Eye (tissue), 1 donor: ENCODE measurements at places on chromosomes 5 and 9.

DNA sequence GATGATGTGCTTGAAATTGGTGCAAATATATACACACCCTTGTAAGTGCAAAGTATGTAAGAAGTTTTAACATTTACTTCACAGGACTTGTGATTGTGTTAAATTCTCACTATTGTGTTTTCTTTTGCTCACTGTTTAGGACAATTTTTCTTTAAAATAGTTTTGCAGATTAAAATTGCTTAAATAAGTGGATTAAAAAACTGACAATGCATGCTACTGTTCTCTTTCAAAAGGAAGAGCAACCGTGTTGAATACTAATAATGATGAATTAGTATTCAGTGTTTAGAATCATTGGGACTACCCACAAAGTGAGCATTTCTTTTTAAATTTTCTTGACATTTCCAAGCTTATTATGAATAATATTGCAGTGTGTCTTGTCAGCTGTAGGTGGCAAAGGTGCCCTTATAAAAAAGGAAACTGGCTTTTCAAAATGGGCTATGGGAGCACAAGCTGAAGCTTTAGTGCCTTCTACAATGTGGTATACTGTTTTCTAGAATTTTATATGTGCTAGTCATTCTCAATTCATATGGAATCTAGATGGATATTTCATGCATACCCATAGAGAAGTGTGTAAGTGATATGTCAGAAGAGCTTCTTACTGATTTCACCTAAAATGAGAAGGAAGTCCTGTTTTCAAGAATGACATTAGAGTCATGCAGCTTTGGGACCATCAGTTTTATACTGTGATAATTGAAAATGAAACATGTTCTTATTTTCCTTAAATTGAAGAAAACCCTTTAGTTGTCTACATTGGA lies 35.4 kb downstream of the SREK1 start:
- no peak for DNase-seq

- peak; percentile 24 for DNase-seq
Observed at GRCh38 chr9:21015129-21015815, 16.2 kb downstream of the HACD4 start.

DNA sequence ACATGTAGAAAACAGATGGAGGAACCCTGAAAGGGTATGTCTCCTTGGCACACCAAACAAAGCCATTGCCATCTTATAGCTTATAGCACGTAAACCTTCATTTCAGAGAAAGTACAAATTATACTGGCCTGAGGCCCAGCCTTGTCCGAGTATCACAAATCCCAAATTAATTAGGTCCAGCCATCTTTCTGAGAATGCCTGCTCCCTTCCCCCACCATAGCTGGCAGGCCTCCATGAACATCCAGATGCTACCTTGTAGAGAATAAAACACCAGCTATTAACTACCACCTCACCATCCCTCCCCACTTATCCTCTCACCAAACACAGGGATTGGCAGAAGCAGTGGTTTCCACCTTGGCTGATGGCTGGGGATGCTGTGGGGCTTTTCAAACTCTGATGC lies 224.0 kb downstream of the SPOCK1 start:
- DNase-seq, result no peak

GRCh38 chr5:120808135-120808534 lies 344.0 kb downstream of the PRR16 start:
- no peak for DNase-seq

DNA sequence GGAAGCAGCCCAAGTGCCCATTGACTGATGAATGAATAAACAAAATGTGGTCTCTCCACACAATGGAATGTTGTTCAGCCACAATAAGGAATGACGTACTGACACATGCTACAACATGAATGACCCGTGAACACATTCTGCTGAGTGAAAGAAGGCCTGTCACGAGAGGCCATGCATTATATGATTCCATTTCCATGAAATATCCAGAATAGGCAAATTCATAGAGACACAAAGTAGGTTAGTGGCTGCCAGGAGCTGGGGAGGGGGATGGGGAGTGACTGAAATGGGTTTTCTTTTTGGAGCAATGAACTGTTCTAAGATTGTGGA lies 41.4 kb downstream of the BICD2 start:
- no peak for DNase-seq

DNA sequence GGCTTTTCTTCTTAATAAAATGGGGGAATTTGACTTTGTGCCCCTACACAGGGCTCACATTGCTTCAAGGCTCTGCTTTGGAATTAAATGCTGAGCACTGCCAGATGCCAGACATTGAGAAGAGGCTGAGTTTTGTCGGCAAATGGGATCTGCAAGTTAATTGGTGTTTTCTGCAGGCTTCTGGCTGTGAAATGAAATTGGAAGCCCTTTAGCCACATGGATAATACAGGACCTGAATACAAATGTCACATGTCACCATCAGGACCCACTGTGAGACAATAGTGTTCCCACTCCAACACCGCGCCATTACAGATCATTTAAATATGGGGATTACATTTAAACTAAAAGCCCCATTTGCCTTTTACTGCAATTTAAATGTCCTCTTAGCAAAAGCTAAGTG lies 164.4 kb downstream of the ZSWIM6 start:
- DNase-seq, result peak; percentile 70

GRCh38 chr5:172361566-172362238 lies 78.1 kb upstream of the UBTD2 start:
- peak; percentile 12 for DNase-seq

GRCh38 chr5:42250-42649 lies 49.7 kb upstream of the PLEKHG4B start:
- DNase-seq, result peak; percentile 43

DNA sequence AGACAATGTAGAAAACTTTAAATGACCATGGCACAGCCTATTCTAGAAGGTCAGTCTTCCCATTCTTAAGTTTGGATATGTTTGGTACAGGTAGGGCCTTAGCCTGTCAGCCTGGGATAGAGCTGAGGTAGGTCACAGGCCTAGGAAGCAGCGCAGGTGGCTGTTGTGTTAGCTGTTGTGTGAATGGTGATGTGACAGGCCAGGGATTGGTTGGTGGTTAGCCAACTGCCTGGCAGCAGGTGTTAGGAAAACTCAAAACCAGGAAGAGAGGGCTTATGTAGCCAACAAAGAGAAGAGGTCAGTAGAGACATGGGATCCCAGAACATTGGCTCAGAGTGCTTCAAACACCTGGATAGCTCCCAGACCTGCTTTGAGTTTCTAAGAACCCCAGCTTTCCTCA lies 84.2 kb downstream of the FBXO38 start:
- no peak for DNase-seq

- DNase-seq, result no peak
Observed at GRCh38 chr9:129175515-129175824, 2.6 kb downstream of the IER5L start.

DNA sequence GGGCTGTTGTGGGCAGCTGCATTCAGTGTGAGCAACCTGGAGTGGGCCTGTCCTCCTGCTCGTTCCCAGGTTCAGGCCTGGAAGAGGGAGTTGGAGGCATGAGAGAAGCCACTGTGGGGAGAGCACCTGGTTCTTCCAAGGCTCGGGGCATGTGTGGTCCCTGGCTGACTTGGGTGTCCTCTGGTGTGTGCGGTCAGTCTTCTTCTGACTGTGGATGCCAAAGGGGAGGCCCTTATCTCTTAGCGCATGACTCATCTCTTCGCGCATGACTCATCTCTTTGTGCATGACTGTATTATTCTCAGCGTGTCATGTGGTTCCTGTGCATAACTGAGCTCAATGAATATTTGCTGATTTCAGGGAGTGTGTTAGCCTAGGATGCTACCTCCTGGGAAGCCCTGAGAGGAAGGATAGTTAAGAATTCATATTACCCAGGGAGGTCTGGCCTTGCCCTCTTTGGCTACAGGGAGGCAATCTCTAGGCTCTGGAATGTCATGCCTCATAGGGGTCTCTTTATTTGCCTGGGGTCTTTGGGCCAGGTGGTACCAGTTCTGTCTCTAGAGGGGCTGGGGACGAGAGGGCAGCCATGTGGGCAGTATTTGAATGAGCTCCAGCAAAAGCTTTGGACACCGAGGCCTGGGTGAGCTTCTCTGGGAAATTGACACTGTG lies 188.7 kb downstream of the HSPA4 start:
- no peak for DNase-seq

DNA sequence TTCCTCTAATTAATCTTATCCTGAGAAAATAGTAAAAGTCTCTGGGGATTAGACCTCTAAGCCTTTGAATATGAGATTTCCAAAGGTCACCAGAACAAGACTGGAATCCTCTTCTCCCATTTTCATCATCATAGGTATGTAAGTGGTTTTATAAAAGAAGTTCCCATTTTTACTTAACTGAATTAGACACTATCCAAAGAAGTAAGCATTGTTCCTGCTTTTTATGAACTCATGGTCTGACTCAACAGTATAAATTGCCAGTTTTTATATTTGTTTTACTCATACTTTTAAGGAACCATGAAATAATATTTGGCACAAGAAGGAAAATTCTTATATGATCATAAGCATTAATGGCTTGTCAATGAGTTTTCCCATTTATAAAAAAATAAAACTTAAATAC lies 167.1 kb upstream of the ADRA1B start:
- DNase-seq, result no peak

GRCh38 chr9:12933957-12934356 lies 159.1 kb downstream of the LURAP1L start:
- no peak for DNase-seq

GRCh38 chr5:81080809-81081460 lies 120.8 kb downstream of the RASGRF2 start:
- no peak for DNase-seq

GRCh38 chr9:75432386-75432785 lies 344.1 kb downstream of the OSTF1 start:
- DNase-seq, result no peak

GRCh38 chr5:36396640-36397039 lies 94.9 kb upstream of the RANBP3L start:
- DNase-seq, result no peak

DNA sequence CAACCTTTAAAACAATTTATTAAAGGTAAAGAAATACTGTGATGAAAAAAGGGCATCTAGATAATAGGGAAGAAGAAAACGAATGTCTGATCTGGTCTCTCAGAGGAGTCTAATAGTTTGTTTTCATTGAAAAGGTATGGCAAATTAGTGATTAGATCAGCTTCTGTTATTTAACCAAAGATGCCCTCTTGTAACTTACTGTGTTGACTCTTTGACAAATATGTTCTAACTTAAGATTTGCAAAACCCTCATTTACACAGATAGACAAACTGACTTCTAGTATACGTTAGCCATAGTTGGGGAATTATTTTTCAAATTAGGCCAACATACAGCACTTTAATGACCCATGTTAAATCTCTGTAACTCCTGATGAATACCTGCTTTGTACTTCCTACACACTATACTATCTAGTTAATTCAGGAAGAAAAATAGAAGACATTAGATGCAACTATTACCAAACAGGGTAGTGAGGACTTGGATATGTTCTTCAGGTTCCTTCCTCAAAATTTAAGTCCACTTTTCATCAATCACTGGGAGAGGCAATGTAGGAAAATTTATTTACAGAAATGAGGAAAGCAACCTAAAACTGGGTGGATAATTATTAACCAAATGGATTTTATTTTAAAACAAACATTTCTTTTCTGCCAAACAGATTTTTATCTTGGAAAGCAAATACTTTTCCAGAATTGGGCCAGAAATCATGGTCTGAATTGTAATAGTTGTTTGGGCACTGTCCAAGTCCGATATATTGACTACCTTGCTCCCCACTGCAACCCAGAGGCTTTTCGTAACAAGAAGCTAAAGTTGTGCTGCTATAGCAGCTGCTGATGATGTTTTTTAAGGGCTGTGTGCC lies 66.4 kb upstream of the PPP2R2B start:
- DNase-seq, result no peak
